ENCODE measurements at places on chromosomes 12 and 14. TPM values are rescaled to one million over a fixed set of nuclear protein-coding genes. Genes with fewer than 3 reads are reported as not detected.

DNA sequence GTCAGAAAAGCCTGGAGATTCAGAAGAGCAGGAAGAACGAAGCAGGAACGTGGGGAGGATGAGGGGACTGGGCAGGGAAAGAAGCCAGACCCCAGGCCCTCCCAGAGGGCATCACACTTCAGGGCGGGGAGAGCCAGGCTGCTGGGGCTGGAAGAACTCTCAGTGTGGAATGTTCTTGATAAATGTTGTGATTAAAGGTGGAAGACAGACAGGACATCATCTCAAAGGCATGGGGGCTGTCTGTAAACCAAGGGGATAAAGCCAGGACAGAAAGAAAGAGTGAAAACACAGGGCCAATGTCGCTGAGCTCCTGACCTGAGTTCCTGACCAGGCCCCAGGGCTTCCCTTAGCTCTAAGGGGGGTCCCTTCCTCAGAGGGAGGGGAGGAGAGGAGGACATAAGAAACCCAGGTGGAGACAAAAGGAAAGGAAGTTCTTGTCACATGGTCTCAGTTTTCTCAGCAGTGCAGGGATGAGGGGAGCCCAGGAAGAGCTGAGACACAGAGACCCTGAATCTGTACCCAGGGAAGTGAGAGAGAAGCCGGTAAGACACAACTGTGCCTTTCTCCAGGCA lies 56.3 kb downstream of the SETD3 start:
- no peak overlapping the region for H3K27ac ChIP-seq
- DNase-seq: no peak
- H3K4me3 ChIP-seq: no peak overlapping the region

DNA sequence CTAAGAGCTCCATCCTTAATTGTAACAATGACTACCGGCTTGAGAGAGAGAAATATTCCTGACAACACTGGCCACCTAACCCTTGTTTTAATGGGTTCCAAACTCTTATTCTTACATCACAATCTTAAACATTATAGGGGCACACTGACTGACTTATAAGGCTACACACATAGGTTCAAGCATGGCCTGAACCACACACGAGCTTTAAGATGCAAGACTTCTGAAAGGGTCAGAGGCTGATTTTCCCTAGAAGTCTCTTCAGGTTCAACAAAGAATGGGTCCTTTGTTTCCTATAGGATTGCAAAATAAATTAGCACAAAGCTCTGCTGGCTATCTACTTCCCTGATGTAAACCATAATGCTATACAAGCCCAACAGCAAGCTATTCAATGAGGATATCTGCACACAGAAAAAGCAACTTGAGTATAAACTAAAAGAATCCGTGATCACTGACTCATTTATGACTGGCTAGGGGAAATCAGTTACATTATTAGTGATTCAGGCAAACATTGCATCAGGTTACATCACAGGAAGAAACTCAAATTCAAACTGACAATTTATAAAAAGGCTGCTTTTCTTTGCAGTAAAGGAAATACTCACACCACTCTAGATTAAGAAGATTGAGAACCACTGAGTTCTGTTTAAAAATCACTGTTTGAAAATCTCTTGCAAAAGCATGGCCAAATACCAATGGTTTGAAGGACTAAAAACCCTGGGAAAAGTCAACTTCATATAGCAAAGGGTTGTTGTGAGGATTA lies 8.5 kb downstream of the BTG1 start:
- H3K27ac ChIP-seq: no peak overlapping the region
- no peaks in the 10 kb centered on the region for H3K27me3 ChIP-seq
- no peaks in the 10 kb centered on the region for H3K36me3 ChIP-seq
- peaks cover 61% of the 10 kb centered on the region for H3K4me1 ChIP-seq
- no peak for DNase-seq

DNA sequence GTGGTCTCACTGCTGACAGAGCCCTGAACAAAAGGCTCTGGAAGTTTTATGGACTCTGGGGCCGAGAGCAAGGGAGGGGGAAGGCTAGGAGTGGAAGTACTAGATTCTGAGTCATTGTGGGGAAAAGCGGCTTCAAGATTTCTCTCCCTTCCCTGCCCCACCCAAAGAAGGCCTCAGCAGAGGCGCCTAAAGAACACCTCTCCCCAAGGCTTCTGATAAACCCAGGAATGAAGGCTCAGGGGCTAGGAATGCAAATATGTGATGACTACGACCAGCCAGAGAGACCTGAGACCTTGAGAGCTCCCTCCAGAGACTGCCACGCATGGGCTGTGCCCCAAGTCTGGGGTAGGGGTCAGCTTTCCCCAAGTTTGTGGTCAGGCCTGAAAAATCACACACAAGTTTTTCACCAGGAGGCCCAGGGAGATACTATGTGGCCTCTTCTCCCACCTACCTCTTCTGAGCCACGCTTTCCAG lies 130.7 kb upstream of the HIF1A start:
- no peak overlapping the region for H3K27ac ChIP-seq
- H3K27me3 ChIP-seq: no peaks in the 10 kb centered on the region
- no peak overlapping the region for H3K4me3 ChIP-seq
- DNase-seq: no peak
- H3K36me3 ChIP-seq: no peaks in the 10 kb centered on the region
- H3K4me1 ChIP-seq: peaks cover 39% of the 10 kb centered on the region

- no peak for DNase-seq
- H3K27ac ChIP-seq: no peak overlapping the region
- no peaks in the 10 kb centered on the region for H3K27me3 ChIP-seq
- no peaks in the 10 kb centered on the region for H3K4me1 ChIP-seq
Observed at GRCh38 chr14:32779840-32780239, 158.8 kb upstream of the NPAS3 start.

DNA sequence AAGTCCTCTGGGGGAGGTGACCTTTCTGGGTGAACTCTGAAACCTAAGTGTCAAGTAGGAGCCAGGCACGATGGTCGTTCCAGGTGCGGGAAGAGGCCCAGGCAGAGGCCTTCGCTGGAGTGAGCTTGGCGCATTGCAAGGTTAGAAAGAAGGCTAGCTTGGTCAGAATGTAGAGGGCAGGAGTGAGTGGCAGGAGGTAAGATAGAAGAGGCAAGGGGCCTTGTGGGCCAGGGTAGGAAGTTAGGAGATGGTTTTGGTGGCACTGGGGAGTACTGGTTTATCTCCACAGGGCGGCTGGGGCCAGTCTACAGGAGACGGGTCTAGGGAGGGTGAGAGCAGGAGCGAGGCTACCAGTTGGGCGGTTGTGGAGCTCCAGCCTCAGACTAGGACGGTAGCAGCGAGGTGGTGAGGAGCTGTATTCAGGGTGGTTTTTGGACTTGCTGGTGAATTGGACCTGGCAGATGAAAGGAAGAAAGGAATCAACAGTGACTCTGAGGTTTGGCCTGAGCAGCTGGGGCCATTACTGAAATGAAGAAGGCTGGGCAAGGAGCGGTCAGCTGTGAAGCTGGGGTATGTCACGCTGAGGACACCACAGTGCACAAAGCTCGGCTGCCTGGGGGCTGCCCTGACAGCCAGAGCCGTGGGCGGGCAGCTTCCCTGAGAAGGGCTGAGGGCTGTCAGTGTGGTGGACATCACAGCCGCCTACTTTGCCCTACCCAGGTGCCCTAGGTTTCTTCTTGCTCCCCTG lies 9.0 kb downstream of the MLXIP start:
- H3K4me1 ChIP-seq: peaks cover 50% of the 10 kb centered on the region
- no peak overlapping the region for H3K4me3 ChIP-seq
- no peak for DNase-seq
- no peaks in the 10 kb centered on the region for H3K27me3 ChIP-seq

The USP44 gene
- 2.4 TPM for total RNA-seq

The BDKRB1 gene
- total RNA-seq: 0.28 TPM

The ATF7IP gene
- total RNA-seq: 34.8 TPM

GRCh38 chr12:27343255-27344000 lies 10.8 kb downstream of the BMAL2 start:
- no peaks in the 10 kb centered on the region for H3K27me3 ChIP-seq
- no peak for DNase-seq
- peaks cover 6% of the 10 kb centered on the region for H3K4me1 ChIP-seq
- no peak overlapping the region for H3K27ac ChIP-seq

- no peaks in the 10 kb centered on the region for H3K27me3 ChIP-seq
- no peaks in the 10 kb centered on the region for H3K4me1 ChIP-seq
- H3K27ac ChIP-seq: peak overlapping the region; percentile 65
- peak overlapping the region; percentile 85 for H3K4me3 ChIP-seq
- H3K36me3 ChIP-seq: peaks cover 6% of the 10 kb centered on the region
Observed at GRCh38 chr12:120710805-120711296, 593 bp downstream of the UNC119B start.

GRCh38 chr12:1844661-1845409 lies 24.5 kb downstream of the LRTM2 start:
- DNase-seq: no peak
- no peak overlapping the region for H3K4me3 ChIP-seq
- H3K27ac ChIP-seq: no peak overlapping the region
- no peaks in the 10 kb centered on the region for H3K36me3 ChIP-seq

The TMEM119 gene
- total RNA-seq: 1.6 TPM

DNA sequence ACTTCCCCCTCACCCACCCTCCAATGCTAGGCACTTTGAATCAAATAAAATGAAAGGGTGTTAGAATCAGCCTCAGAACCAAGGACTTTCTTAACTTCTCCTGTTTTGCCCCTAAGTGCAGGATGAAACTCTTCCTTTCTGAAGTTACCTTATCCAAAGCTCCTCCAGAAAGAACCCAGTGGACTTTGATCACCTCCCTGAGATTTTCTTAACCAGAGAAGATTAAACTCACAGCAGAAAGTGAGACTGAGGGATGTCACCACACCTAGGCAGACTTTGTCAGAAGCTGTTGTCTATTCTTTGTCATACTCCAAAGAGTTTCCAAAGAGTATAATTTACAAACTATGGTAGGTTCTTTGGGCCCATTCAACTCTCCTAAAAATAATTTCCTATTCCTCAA lies 14.2 kb upstream of the RNASE3 start:
- DNase-seq: no peak
- no peak overlapping the region for H3K4me3 ChIP-seq
- H3K4me1 ChIP-seq: no peaks in the 10 kb centered on the region
- H3K27me3 ChIP-seq: no peaks in the 10 kb centered on the region
- no peaks in the 10 kb centered on the region for H3K36me3 ChIP-seq

DNA sequence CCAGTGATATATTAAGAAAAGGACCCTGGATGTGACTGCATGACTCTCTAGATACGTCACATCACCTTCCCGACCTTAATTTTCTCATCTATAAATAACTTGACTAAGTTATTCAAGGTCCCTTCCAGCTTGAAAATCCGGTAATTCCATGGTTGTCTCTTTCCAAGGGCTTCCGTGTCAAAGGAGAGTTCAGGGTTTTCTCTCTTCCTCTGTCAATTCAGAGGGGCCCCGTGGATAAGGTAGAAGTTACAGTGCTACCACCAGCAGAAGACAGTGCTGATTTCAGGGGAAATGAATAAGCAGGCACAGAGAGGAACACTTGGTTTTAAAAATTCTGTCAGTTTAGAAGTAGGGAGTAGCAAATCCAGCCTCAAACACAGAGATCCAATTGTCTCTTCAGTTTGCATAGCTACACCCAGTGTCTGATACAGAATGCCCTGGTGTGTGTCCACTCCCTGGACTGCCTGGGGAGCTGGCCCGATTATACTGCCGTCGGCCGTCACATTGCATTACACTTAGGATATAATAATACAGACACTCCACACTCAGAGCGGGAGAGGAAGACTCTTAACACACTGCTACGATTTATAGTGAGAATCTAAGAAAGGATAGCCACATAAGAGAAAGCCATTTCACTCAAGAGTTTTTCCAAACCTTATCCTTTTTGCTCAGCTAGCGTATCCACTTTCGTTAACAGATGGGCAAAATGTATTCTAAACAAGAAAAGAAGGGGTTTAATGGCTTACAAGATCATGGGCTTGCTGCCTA lies 54.7 kb upstream of the GTF2A1 start:
- no peaks in the 10 kb centered on the region for H3K4me1 ChIP-seq
- no peaks in the 10 kb centered on the region for H3K36me3 ChIP-seq
- no peak overlapping the region for H3K27ac ChIP-seq
- no peak overlapping the region for H3K4me3 ChIP-seq

The CYP46A1 gene
- 1.2 TPM for total RNA-seq

GRCh38 chr14:30209136-30209535 lies 281.5 kb upstream of the PRKD1 start:
- H3K36me3 ChIP-seq: no peaks in the 10 kb centered on the region
- no peak overlapping the region for H3K4me3 ChIP-seq
- no peak overlapping the region for H3K27ac ChIP-seq
- no peak for DNase-seq

The AKAP6 gene
- total RNA-seq: 1.7 TPM

- DNase-seq: no peak
- H3K36me3 ChIP-seq: no peaks in the 10 kb centered on the region
- no peak overlapping the region for H3K27ac ChIP-seq
- H3K27me3 ChIP-seq: no peaks in the 10 kb centered on the region
- H3K4me1 ChIP-seq: peaks cover 30% of the 10 kb centered on the region
Observed at GRCh38 chr14:73463411-73463810, 5.1 kb upstream of the NUMB start.

DNA sequence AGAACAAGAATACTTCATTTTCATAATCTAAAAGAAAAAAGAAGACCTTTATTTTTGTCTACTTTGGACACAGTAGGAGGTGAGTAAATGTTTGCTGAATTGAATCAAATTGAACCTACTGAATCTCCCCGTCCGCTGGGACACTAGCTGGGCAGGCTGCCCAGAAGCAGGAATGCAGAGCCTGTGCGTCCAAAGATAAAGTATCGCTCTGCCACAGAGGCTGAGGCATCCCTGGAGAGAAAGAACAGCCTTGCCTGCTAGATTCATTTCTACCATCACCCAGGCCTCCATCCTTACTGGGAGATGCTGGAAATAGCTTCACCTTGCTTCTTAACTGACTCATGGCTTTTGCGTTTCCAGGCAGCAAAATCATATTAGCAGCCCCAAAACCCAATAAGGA lies 64.1 kb upstream of the TSPAN11 start:
- no peak for DNase-seq
- no peaks in the 10 kb centered on the region for H3K36me3 ChIP-seq
- no peak overlapping the region for H3K27ac ChIP-seq
- H3K4me3 ChIP-seq: no peak overlapping the region

- DNase-seq: no peak
- no peaks in the 10 kb centered on the region for H3K4me1 ChIP-seq
- no peaks in the 10 kb centered on the region for H3K36me3 ChIP-seq
- no peaks in the 10 kb centered on the region for H3K27me3 ChIP-seq
- no peak overlapping the region for H3K27ac ChIP-seq
Observed at GRCh38 chr14:71022939-71023338, 115.7 kb downstream of the PCNX1 start.

- no peak for DNase-seq
- H3K36me3 ChIP-seq: no peaks in the 10 kb centered on the region
- H3K27me3 ChIP-seq: no peaks in the 10 kb centered on the region
Observed at GRCh38 chr12:3217683-3218079, 140.5 kb downstream of the TSPAN9 start.

DNA sequence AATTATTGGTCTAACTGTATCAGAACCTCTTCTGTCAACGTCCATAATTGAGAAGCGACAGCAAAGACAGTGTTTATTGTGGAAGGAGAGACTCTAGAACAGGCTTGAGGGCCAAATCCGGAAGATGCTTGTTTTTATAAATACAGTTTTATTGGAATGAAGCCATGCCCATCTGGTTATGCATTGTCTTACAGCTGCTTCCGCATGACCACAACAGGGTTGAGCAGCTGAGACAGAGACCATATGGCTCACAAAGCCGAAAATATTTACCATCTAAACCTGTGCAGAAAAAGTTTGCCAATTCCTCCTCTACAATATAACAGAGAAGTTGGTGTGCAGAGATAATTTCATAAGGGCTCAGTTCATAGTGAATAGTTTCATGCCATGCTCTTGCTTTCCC lies 24.5 kb downstream of the PRKAB1 start:
- no peaks in the 10 kb centered on the region for H3K36me3 ChIP-seq
- peak overlapping the region; percentile 31 for H3K27ac ChIP-seq
- peaks cover 29% of the 10 kb centered on the region for H3K4me1 ChIP-seq
- H3K27me3 ChIP-seq: no peaks in the 10 kb centered on the region

- no peak overlapping the region for H3K4me3 ChIP-seq
- no peaks in the 10 kb centered on the region for H3K36me3 ChIP-seq
- no peak for DNase-seq
- no peaks in the 10 kb centered on the region for H3K4me1 ChIP-seq
- no peak overlapping the region for H3K27ac ChIP-seq
- H3K27me3 ChIP-seq: no peaks in the 10 kb centered on the region
Observed at GRCh38 chr12:129873833-129874208, 30.0 kb downstream of the TMEM132D start.
